NCI-H226 (cell line): ENCODE measurements at places on chromosomes 16 and 17.

DNA sequence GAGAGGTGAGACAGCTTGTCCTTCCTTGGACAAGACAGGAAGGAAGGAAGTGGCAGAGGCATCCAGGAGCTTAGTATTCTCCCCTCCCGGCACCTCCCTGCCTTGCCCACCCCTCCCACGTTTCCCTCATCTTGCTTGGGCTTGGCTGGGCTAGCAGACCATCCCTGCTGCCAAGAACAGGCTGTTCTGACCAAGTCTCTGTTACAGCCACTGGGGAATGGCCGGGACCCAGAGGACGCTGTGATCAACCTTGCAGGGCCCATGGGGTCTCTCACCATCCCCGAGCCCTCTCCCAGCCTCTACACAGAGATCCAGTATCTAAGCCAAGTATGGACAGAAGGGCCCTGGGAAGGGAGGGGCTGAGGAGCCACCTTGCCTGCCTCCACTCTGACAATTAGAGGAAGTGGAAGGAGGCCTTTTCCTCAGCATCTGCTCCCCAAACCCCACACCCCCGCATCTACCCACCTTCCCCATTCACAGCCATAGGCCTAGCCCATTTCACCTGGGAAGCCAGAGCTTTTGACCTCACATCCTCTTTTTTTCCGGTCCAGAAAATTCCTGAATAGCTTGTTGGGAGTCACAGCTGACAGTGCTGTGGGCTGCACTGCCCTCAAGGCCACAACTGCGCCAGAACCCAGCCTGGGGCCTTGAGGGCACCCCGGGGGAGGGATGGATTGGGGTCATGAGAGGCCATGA, 14.1 kb downstream of the CD300LG start:
- DNase-seq: no peak

- DNase-seq: peak; percentile 34
Measured at GRCh38 chr17:78258323-78259191, 27.1 kb downstream of the TMEM235 start.

DNA sequence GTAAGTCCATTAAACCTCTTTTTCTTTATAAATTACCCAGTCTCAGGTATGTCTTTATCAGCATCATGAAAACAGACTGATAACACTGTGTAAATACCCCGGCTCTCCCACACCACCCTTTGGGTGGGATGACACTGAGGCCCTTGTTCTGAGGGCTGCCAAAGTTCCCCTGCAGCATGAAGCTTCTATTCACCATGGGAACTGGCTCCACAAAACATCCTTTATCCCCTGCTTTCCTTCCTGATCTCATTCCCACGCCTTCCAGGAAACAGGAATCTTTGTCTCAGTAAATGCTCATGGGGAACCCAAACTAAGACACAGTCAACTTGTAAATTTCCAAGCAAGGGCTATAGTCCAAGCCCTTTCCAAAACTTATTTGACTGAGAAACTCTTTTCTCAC, 88.4 kb downstream of the ABCC12 start:
- DNase-seq: no peak

DNA sequence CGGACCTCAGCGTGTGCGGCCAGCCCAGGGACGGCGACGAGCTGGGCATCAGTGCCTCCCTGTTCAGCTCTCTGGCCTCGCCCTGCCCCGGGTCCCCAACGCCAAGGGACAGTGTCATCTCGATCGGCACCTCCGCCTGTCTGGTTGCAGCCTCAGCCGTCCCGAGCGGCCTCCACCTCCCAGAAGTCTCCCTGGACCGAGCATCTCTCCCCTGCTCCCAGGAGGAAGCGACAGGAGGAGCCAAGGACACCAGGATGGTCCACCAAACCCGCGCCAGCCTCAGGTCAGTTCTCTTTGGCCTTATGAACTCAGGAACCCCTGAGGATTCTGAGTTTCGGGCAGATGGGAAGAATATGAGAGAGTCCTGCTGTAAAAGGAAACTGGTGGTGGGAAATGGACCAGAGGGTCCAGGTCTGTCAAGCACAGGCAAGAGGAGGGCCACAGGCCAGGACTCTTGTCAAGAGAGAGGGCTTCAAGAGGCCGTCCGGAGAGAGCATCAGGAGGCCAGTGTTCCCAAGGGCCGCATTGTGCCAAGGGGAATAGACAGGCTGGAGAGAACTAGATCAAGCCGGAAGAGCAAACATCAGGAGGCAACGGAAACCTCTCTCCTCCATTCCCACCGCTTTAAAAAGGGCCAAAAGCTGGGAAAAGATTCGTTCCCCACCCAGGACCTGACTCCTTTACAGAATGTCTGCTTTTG, 825 bp downstream of the HASPIN start:
- no peak for DNase-seq
